GM20000 (cell line): ENCODE measurements at places on chromosomes 13 and 19.
A peak's percentile ranks its signal among the peaks of the same experiment; 100 is the strongest.

- DNase-seq, result peak; percentile 32
Measured at GRCh38 chr13:108915095-108915633, 285.8 kb downstream of the MYO16 start.

DNA sequence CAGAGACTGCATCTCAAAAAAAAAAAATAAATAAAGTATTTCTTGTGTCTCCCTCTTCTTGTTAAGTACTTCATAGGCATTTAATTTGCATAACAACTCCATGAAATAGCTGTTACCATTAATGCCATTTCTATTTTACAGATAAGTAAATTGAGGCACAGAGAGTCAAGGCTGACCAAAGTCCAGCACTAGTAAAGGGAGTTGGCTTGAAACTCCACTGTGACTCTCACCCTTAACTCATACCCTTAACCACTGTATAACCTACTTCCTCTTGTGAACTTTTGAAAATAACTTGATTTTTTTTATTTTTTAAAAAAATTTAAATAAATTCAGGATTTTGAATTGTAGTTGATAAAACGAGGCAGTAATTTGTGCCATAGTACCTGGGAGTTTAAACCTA lies 6.0 kb downstream of the GPATCH1 start:
- no peak for DNase-seq

DNA sequence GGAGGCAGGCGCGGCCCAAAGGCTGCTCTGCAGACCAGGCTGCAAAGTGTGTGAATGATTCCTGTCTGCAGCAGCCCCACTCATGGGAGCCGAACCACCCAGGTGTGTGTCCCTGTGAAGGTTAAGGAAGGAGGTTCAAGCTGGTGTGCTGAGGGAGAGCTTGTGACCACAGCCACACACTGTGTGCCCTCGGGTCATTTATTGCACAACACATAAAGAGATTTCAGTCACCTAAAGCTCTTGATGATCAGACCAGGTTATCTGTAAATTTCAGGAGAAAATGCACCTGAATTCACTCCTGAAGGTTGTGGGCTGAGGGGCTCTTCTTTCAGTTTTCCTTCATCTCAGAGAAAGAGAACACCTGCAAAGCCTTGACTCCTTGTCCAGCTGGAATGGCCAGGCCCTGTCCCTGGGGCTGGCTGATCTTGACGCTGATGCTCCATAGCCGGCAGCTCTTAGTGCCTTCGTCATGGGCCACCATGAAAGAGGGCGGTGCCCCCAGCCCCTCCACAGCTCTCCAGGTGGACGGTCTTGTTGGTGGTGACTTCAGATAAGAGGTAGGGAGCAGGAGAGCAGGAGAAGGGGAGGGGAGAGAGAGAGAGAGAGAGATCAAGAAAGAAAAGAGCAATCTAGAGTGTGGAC lies 110.8 kb upstream of the C1QTNF9B start:
- DNase-seq, result no peak

GRCh38 chr19:35299523-35300338 lies 7.8 kb downstream of the MAG start:
- no peak for DNase-seq

GRCh38 chr13:66128201-66128600 lies 1101.9 kb downstream of the PCDH9 start:
- no peak for DNase-seq

- no peak for DNase-seq
Measured at GRCh38 chr13:21297447-21297846, 121.0 kb downstream of the MRPL57 start.

- no peak for DNase-seq
Measured at GRCh38 chr13:26422036-26422435, 135.4 kb upstream of the WASF3 start.

DNA sequence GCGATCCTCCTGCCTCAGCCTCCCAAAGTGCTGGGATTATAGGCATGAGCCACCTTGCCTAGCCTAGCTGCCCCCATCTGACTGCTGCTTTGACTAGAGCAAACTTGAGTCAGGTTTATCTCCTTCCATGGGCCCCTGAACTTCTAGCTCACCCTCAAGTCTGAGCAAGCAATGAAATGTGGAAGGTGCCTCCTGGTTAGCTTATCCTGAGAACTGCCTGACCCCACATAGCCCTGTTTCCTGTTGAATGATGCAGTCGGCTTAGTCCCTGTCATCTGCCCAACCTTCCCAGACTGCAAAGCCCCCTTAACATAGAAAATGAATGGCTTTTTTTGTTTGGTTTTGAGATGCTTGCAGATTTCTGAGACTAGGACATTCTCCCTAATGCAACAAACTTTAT lies 8.9 kb upstream of the TMEM160 start:
- no peak for DNase-seq

GRCh38 chr19:40279120-40279551 lies 6.0 kb downstream of the AKT2 start:
- DNase-seq, result no peak

GRCh38 chr19:844546-844971 lies 3.8 kb downstream of the PRTN3 start:
- no peak for DNase-seq

- DNase-seq, result peak; percentile 68
Measured at GRCh38 chr19:55418185-55418584, 10.6 kb upstream of the UBE2S start.

GRCh38 chr13:95387733-95388207 lies 86.5 kb upstream of the ABCC4 start:
- DNase-seq, result no peak

DNA sequence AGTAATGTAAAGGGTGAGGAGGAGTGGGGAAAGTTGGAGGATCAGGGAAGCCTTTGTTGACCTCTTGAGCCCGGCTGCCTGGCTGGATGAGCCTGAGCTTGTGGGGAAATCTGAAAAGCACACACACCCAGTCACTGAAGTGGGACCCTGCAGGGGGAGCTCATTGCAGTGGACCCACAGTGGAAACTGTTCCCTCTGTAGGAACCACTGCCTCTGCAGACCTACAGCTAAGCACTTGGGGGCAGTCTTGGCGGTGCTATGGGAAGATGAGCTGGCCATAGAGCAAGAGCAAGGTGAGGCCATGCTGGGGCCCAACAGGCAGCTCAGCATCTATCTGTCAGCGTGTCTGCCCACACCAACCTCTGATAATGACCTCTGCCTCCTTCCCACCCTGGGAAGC lies 294.8 kb downstream of the TSHZ3 start:
- no peak for DNase-seq

GRCh38 chr13:103883164-103883563 lies 816.9 kb upstream of the SLC10A2 start:
- no peak for DNase-seq

DNA sequence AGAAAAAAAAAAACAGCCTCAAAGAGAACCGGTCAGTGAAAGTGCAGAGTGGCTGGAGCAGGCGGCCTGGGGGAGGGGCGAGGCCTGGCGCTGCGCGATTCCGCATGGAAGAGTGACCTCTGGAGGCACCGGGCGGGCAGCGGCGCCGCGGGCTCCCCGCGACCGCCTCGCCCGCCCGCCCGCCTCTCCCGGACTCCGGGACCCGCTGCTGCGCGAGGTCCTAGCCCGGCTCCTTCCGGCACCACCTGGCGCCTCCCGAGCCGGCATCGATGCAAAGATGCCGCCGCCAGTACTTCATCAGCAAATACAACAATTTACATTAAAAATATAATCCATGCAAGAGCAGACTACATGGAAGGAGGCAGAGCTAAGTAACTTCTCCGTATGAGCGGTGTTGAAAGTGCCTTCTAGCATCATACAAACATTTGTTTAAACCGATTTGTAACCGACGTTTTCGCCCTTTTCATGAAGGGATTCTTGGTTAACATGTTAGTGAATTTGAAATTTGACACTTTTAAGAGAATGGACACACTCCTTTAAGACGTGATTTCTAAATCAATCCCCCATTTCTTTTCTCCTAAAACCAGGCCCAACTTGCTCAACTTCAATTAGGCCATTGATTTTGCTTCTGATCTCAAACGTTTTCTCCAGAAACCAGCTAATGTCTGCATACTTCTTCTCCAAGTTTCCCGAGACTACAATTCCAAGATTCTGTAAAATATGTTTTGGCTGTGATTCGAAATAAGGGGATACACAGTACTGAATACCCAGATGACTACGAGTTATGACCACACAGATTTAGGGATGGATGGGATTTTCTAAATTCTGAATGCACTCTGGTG lies 2.1 kb downstream of the EFNB2 start:
- peak; percentile 52 for DNase-seq

- DNase-seq, result no peak
Measured at GRCh38 chr13:25908366-25908765, 143.4 kb downstream of the SHISA2 start.

- DNase-seq, result no peak
Measured at GRCh38 chr19:51127755-51128154, 3.0 kb downstream of the SIGLEC9 start.

GRCh38 chr13:110538632-110539031 lies 22.9 kb downstream of the RAB20 start:
- no peak for DNase-seq

GRCh38 chr13:38590796-38591507 lies 95.9 kb upstream of the FREM2 start:
- no peak for DNase-seq

- no peak for DNase-seq
Measured at GRCh38 chr19:13396250-13397080, 109.8 kb downstream of the CACNA1A start.

DNA sequence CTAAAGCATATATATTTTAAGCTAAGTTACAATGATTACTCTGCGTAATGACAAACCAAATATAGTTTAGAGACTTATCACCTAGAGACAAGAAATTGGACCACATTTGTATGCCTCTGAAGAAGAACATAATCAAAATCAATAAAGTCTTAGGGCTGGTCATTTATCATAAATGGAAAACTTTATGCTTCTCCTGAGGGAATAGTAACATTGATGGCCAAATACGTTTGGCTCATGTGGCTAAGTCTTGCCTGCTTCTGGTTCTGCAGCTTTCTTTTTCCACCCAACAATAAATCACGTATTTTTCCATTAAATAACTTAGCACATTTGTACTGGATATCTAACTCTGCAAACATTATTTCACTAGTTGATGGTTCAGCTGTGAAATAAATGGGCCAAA lies 458.4 kb downstream of the SLITRK1 start:
- DNase-seq, result no peak
